ENCODE measurements at places on chromosomes 1 and 21.

DNA sequence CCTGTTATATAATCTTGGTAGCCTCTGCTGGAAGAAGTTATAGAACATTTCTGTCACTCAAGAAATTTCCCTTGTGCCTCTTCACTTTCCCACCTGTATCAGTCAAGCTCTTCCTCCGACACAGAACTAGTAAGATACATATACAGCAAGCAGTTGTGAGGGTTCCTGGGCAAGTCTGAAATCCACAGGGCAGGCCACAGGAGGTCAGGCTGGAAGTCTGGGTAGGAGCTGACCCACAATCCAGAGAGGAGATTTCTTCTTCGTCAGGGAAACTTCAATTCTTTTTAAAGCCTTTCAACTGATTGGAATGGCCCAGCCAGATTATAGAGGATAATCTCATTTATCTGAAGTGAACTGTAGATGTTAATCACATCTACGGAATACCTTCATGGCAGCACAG is 96.4 kb upstream of the FMN2 start:
- DNase-seq: no peak

- no peak for DNase-seq
These were observed 96.3 kb upstream of the RALGPS2 start for GRCh38 chr1:178628637-178629251.

- no peak for DNase-seq
These were observed 12.7 kb downstream of the DDOST start for GRCh38 chr1:20648438-20648837.

- DNase-seq: peak; percentile 30
These were observed 18.5 kb downstream of the LRRC41 start for GRCh38 chr1:46284597-46285564.

GRCh38 chr1:48019714-48020315 is 22.6 kb upstream of the TRABD2B start:
- no peak for DNase-seq

GRCh38 chr1:27879374-27880082 is 7.2 kb downstream of the THEMIS2 start:
- DNase-seq: no peak
